ENCODE measurements at places on chromosomes 3 and 15. TPM values are rescaled to one million over a fixed set of nuclear protein-coding genes. Genes with fewer than 3 reads are reported as not detected.

Gene HDC
- total RNA-seq = 5.6 TPM

Gene MESP1
- 0.29 TPM for total RNA-seq

Gene MESP2
- not detected for total RNA-seq

Gene ISG20
- 14.2 TPM for total RNA-seq

Gene SAXO2
- total RNA-seq = 2.6 TPM

Gene CHDH
- 0.60 TPM for total RNA-seq

Gene GHRL
- total RNA-seq = 0.81 TPM

All from ureter (tissue), 1 donor.